Stimulated activated CD4-positive, alpha-beta T cell treated with anti-CD3 and anti-CD28 coated beads, TNF-alpha, amount 100 ng/mL, for 1 hour (primary cell): ENCODE measurements at places on chromosomes 2 and 18.
A peak's percentile ranks its signal among the peaks of the same experiment; 100 is the strongest.

DNA sequence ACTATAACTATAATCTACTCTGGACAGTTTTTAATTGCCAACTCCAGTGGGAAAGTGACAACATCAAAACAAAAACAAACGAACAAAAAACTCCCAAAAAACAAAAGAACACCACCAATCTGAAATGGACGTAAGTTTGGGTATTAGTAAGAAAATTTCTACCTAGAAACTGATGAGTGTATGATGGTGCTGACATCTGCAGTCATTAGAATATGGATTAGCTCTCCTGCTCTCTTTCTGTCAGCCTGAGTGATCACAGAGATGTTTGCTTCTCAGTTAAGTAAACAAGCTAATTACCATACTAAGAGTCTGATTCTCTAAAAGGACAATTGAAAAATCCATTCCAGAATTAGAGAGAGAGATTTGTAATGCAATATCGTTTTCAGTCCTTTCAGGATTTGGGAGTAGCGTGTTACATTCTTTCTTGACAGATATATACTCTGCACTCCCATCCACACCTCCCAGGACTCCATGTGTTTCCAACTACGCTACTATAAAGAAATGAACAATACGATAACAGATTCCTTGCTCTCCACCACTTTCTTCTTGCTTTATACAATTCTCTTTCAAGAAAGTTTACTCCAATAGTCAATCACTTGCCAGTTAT lies 1347.4 kb upstream of the PIK3C3 start:
- DNase-seq = no peak

DNA sequence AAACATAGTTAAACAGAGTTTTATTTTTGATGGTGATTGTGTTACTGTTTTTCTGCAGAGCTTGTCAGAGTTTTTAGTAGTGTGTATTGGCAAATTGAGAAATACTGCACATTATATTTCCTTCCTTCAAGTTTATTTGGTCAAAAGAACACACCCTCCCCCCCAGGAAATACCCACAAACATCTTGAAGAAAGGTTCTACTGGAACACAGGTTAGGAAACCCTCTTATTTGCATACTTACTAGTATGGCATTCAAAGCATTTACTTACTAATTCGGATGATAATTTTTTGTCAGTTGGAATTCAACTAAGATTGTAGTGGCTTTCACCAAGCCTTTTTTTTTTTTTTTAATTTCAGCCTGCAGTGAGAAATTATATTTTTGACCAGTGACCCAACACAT lies 9.1 kb downstream of the CAB39 start:
- DNase-seq = no peak

DNA sequence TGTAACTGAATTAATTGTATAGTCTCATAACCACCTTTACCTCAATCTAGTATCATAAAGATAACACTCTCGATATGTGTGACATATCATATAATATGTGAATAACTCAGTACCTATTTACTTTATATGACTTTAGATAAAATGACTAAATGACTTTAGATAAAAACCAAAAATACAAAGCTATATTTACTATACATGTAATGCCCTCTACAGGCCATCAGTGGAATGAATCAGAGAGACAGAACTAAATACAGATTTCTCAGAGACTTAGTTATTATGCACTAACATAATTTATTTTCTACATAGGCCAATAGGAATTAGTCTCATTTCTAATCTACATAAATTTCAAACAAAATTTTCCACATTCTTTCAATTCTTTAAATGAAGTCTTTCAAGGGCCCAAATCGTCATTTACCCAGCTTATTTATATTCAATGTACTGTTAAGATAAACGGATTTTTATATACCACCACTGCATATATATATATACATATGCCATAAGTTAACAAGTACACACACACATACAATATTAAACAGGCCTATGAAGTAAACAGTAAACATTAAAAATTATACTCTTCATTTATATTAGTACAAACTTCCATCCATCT lies 219.9 kb downstream of the EXOC6B start:
- DNase-seq = no peak

GRCh38 chr2:233037078-233037477 lies 4.6 kb downstream of the NEU2 start:
- no peak for DNase-seq

GRCh38 chr2:216362730-216363129 lies 9.6 kb downstream of the MARCHF4 start:
- no peak for DNase-seq

DNA sequence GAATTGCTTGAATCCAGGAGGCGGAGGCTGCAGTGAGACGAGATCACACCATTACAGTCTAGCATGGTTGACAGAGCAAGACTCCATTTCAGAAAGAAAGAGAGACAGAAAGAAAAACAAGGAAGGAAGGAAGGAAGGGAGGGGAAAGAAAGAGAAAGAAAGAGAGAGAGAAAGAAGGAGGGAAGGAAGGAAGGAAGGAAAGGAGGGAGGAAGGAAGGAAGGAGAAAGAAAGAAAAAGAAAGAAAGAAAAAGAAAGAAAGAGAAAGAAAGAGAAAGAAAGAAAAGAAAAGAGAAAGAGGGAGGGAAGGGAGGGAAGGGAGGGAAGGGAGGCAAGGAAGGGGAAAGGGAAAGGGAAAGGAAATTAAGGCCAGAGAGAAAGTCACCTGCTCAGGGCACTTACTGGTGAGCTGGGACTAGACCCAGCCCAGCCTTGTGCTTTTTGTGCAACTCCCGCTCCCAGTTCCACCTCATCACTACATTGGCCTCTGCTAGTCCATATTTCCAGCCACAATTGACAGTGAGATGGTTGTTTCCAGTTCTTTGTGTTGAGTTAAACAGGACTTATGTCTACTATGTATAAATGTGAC lies 35.7 kb downstream of the MOGAT1 start:
- no peak for DNase-seq

DNA sequence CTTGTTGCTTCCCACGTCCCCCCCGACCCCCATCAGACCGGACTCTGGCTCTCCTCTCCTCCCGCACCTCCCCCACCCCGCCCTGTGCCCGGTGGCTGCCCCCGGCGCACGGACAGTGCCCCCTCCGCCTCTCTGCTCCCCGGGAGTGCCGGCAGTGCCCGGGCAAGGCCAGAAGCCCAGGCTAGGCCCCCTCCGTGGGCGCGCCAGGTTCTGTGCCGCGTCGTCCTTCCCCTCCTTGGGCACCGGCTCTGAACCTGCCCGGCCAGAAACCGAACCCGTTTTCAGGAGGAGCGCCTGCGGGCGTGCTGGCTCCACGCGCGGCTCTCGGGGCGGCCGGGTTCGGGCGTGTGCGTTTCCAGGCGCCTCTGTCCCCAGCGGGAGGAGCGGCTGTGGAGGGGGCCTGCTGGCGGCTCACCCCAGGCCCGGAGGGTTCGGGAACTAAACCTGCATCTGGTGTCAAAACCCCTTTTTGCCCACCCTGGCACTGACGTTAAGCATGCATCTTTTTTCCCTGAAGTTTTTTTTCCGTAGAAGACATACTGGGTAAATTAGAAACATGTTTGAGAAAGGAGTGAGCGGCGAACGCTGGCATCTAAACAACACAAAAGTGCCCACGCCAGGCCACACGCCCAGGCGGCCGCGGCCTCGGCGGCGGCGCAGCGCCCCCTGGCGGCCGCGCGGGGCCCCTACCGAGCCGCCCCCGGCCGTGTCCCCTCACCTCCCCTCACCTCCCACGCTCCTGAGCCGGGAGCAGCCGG lies 123.9 kb upstream of the SLC1A4 start:
- peak; percentile 52 for DNase-seq

- no peak for DNase-seq
Observed at GRCh38 chr2:59177748-59178147, 936.6 kb upstream of the FANCL start.

DNA sequence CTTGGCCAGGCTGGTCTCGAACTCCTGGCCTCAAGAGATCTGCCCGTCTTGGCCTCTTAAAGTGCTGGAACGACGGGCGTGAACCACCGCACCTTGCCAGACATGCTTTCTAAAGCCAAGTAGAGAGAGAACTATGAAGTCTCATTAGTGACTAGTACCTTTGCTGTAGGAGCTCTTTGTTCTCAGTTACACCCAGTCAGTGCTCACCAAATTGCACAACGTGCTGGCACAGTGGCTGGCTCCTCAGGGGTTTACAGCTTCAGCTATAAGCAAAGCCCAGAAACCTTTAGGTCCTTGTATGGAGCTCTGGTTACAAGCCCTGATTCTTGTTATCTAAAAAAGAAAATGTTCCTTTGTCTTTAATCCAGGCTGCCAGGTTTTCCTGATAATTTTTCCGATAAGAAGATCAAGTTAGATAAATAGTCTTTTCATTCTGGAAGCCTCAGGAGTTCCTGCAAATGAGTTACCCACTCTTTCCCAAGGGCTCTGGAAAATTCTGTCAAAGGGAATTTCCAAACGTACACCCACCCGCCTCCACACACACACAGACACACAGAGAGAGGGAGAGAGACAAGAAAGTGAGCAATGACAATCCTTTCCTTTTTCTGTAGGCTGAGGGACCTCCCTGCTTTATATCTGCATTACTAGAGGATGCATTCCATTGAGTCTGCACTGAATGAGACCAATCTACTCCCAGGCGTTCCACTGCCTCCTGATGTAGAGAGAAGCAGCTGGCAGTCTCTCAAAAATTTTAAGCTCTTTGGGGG lies 100.2 kb upstream of the CSRNP3 start:
- DNase-seq = no peak

DNA sequence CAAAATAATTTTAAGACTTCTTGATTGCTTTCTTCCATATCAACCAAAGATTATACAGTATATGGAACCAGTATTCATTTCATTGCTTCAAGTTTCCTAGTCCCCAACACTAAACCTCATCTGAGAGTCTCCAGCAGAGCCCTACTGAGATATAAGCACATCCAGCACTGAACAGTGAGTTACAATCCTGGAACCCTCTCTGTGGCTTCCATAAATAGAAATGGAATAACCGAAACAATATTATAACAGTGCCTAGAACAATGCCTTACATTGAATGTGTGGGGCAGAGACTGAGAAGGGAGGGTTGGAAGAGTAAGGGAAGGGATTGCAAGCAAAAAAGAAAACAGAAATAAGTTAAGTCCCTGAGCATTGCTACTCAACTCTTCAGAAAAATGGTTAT lies 18.9 kb downstream of the AAK1 start:
- DNase-seq = no peak

GRCh38 chr2:123434546-123435395 lies 590.3 kb upstream of the CNTNAP5 start:
- no peak for DNase-seq

DNA sequence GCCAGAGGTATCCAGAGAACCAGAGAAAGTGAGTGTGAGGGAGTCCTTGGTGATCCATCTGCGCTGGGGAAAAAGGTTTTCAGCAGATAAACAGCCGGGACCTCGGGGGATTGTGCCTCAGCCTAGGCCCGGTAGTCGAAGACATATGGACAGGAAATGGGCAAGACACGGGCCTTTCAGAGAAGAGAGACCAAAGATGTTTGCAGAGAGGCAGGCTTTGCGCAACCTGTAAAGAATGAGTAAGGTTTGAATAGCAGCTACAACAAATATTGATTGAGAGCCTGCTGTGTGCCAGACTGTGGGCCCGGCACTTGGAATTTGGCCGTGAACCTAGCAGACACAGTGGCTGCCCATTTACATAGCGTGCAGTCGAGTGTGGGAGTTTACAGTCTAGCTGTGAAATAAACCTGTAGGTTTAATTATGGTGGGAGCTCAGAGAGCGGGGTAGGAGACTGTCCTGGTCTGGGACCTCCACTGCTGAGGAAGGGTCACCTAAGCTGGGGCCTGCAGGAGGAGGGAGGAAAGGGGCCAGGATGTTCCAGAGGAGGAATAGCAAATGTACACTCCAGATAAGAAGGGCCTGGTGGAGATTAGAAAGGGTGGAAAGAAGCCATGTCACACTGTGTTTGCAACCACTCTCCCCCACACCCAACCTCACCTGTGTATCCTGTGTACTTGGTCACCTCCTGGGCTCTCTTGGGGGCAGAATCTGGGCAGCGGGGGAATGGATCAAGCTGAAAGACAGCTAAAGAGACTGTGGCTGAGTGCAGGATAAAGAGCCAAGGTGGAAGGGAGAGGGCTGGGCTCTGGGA lies 3.0 kb downstream of the SH2D6 start:
- no peak for DNase-seq

- DNase-seq = no peak
Observed at GRCh38 chr18:51811883-51812282, 528.1 kb upstream of the DCC start.

DNA sequence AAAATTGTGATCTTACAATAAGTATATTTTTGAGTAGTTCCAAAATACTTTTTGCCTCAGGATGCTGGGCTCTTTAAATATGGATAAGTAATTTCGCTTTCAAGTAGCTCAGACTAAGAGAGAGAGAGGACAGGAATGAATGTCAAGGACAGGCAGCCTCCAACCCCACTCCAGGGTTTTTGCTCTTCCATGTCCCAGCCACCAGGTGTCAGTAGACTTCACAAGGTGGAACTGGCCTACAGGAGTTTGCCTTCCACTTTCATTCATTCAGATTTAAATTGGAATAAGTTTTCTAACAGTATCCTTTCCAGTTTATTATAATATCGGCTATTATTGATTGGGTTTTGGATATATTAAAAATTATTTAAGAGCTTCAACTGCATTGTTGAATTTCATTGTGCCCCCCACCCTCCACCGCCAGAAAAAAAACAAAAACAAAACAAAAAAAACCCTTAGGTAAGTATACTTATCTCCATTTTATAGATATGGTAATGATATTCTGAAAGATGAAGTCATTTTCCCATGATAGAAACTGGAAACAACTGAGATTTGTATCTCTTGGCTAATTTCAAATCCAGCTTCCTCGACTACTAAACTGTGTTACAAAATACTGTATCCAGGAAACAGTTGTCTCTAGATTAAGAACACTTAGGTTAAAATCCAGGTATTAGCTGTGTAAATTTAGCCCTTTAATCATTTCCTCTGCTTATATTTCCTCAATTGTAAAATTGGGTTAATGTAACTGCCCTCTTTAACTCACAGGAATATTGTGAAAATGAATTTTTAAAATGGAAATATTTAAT lies 793.1 kb downstream of the ERBB4 start:
- no peak for DNase-seq

DNA sequence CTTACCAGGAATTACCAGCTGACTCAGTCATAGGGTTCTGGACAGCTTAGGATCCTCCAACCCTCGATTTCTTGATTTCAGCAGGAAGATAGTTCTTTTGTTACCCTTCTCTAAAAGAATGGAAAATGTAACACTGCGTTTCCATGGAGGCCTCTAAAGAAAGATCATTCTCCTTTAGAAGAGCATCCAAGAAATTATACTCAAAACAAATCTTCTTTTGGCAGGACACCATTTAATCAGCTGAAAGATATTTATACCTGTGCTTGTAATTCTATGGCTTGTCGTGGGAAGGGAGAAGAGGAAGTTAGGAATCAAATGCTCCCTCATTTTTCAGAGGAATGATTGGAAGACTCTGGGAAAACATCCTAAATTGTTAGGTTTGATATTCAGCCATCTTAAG lies 130.5 kb downstream of the RAB3GAP1 start:
- DNase-seq = no peak

DNA sequence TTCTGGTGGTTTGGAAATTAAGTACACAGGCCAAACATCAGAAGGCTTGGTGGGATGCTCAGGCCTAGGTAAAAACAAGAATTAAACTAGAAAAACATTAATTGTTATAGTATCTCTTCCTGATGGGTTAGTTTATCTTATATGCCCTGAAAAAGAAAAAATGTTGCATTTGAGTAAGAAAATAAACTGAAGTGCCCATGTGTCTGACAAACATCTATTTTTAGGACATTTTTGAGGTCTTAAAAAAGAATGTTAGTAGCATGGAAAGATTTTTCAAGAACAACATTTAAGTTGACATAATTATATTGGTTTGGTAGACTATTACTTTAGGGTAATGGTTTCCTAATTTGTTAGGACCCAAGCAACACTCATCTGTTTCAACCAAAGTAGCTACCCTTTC lies 140.1 kb upstream of the RND3 start:
- DNase-seq = no peak
